ENCODE measurements at places on chromosomes 1 and 21.
A peak's percentile ranks its signal among the peaks of the same experiment; 100 is the strongest.

DNA sequence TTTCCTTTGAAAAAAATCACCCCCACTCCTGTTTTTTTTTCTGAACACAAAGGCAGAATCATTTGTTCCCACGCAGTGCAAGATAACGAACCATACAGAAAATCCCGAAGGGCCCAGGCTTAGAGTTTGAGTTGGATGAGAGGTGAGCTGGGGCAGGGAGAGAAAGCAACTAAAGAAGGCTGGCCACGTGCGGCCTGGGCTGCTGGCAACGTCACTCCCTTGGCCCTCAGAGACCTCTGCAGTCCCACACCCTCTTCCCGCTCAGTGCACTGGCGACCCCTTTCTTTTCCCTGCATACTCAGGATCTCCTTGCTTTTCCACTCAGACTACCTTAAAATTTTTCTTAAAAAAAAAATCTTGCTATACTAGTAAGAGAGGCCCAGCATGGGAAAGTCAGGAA lies 28.2 kb upstream of the CRNN start:
- DNase-seq = no peak

DNA sequence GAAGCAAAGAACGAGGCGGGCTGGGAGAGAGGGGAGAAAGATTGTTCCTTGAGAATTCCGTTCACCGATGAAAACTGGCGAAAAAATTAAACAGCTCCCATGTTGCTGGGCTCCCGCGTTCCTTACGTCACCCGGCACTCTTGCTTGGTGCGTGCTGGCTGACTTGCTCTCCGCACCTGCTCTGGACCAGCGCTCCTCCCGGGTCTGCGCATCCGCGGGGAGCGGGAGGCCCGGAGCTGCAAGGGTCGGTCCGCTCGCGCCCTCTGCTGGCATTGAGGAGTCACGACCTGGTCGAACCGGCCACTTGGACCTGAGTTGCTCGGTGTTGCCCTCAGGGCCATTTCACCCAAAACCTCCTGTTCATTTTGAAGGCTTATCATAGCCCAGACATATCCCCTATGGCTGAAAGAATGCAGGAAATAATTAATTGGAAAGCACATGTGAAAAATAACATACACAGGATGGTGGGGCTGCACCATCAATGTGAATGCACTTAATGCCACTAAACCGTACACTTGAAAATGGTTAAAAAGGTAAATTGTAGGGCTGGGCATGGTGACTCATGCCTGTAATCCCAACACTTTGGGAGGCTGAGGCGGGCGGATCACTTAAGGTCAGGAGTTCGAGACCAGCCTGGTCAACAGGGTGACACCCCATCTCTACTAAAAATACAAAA lies 98.9 kb upstream of the BACE2 start:
- peak; percentile 75 for DNase-seq

DNA sequence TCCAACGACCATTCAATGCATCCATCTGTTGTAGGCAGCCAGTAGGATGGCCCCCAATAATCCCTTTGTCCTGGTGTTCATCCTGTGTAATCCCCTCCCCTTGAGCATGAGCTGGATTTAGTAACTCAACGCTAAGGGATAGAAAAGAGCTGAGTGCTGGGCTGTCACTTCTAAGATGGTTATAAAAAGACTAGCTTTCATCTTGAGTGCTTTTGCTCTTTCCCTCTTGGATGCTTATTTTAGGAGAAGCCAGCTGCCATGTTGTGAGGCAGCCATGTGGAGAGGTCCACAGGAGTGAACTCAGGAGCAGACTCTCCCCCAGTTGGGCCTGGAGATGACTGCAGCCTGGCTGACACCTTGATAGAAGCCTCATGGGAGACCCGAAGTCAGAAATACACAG lies 401.5 kb downstream of the VAV3 start:
- DNase-seq = no peak

- DNase-seq = peak; percentile 29
Measured at GRCh38 chr1:56135864-56136147, 443.6 kb downstream of the PLPP3 start.

- no peak for DNase-seq
Measured at GRCh38 chr21:44313451-44313850, 13.6 kb downstream of the PFKL start.

GRCh38 chr1:44273560-44274350 lies 60.5 kb downstream of the DMAP1 start:
- DNase-seq = no peak

- DNase-seq = no peak
Measured at GRCh38 chr1:147626739-147627138, 43.6 kb downstream of the ACP6 start.

DNA sequence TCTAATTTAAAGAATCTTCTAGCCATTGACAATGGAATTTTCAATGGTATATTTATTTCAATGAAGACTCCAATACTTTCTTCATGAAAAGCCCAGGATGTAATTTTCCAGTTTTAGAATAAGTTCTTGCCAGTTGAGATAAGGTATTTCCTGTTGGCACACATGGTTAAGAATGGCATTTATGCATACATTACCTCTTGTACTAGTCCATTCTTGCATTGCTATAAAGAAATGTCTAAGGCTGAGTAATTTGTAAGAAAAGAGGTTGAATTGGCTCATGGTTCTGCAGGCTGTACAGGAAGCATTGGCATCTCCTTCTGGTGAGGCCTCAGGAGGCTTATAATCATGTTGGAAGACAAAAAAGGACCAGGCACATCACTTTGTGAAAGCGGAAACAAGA lies 1179.6 kb downstream of the AMY1C start:
- no peak for DNase-seq

DNA sequence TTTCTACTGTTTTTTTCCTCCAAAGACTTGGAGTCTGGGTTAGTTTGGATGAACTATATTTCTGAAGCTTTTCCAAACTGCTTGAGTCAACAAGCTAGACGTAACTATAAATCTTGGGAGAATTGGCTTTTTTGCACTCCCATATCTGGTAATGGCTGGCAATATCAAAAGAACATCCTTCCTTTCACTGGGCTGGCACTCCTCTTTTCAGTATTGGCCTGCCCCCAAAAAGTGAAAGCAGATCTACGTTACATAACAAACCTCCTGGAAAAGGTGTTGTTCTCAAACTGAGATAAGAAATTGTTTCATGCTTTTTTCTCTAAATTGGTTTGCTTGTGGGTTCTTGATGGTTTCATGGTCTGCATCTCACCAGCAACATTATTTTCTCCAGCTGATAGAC lies 499.3 kb downstream of the NEGR1 start:
- no peak for DNase-seq

DNA sequence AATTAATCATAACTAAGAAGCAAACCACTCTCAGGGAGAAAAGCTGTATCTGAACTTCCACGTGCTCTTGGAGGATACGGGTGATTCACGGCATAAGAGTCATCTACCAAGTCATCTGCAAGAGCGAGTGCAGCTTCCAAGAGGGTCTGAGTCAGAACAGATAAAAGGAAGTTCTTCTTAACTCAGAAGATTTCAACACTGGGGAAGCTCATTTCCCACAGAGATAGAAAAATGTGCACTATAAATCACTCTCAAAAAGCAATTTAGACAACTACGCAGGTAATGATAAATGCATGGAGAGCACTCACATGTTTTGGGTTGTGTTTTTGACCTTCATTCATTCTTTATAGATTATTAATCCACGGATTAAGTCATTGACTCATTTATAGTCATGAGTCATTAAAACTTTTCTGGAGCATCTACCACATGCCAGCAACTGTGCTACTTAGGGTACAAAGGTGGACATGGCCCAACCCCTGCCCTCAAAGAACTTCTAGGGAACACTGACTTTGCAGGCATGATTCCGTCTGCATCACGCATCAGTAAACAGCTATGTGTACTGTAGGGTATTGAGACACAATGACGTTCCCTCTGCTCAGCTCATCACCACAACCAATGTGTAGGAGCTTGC lies 20.8 kb downstream of the KCNJ15 start:
- no peak for DNase-seq

GRCh38 chr1:93701629-93702028 lies 20.0 kb upstream of the BCAR3 start:
- DNase-seq = peak; percentile 77

- no peak for DNase-seq
Measured at GRCh38 chr1:202073206-202073605, 49.5 kb upstream of the GPR37L1 start.

GRCh38 chr1:233252441-233252840 lies 43.1 kb downstream of the PCNX2 start:
- no peak for DNase-seq

DNA sequence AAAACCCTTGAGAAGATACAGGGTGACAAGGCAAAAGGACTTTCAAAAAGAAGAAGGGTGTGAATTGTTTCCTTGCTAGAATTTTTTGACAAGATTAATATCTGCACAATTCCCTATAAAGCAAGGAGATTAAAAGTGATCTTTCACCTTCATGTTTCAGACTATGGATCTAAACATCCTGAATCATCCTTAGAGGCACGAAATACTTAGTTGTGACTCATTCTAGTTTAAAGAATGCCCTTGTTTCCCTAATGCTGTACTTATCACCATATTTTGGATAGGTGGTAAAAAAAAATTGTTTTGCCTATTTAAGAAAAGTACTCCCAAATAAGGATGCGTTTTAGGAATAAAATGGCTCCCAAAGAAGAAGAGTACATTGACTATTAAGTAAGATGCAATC lies 415.1 kb downstream of the LRRIQ3 start:
- no peak for DNase-seq

DNA sequence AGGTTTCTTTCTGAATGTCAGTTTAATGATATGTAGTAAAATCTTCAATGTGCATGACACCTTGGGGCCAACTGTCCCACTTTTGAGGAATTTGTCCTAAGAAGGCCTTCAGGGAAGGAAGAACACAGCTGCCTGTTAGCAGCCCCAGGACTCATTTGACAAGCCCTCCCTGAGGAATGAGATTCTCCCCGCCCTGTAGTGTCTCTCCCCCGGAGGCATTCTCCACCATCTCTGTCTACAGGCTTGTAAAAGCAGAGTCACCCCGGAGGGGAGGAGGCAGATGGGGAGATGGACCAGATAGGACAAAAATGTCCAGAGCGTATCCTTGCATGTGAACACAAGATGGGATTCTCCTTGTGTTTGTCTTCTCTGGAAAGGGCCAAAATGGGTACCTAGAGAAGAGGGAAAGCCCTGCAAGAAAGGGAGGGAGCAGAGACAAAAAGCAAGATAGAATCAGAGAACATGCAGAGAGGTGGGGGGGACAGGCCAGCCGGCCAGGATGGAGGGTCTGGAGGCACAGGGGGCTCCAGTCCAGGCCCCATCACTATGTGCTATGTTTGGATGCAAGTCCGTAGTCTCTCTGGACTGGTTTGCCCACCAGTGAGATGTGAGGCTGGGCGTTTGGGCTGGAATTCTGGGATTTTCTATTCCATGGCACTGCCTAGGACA lies 12.0 kb upstream of the WNT3A start:
- DNase-seq = no peak

DNA sequence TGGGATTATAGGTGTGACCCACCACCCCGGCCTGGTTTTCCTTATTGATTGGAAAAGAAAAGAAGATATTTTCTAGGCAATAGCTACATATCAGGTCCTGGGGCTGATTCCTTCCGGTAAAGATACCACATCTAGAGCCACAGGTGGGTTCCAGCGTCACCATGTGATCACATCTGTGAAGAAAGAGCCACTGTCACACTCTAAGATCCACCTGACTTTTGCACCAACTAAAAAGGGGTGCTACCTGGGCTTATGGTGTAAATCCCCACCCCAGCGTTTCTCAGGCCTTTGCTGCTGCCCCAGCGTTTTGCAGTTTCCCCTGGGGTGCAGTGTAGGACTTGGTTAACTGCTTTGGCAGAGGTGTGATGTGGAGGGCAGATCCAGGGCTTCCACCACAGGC lies 22.3 kb upstream of the PDE9A start:
- DNase-seq = no peak

GRCh38 chr1:95625224-95625623 lies 391.2 kb downstream of the RWDD3 start:
- DNase-seq = no peak

GRCh38 chr1:117830222-117830621 lies 99.2 kb downstream of the GDAP2 start:
- no peak for DNase-seq

DNA sequence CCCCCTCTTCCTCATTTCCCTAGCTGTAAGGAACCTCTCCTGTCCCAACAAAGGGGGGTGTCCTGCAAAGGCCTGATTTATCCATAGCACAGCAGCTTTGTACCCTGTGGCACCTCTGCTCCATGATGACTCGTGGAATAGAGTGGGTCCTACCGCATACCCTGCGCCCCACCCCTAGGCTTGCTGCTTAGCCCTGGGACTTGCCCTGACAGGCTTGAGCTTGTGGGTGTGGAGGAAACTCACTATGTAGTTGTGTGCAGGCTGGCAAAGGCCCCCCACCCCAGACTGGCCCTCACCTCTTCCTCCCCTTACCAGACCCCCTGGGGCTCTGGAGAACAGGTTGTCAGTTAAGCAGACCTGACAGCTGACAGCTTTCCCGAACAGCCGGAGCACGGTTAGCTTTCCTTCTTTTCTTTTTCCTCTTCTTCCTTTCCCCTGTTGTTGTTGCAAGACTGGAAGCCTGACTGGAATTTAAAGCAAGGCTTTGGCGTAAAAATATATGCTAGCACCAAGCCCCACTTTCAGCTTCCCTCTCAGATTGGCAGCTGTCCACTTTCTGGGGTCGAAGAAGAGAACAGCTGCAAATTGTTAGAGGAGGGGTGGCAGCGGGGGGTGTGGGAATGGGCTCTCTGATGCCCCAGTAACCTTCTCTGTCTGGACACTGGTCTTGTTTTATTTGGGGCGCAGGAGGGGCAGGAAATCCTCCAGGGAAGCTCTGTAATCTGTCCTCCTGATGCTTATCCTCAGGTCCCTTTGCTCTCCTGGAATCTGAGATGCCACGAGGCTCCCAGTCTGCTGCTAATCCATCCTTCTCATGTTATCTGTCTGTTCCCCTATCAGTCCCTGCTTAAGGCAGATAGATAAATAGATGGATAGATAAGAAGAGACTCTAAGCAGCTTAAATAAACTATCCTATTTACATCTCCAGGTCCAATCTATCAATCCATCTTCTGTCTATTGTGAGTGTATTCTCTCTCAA lies 134.6 kb downstream of the BRINP2 start:
- DNase-seq = no peak

GRCh38 chr21:36923270-36923669 lies 43.2 kb downstream of the HLCS start:
- no peak for DNase-seq

GRCh38 chr1:57208741-57209302 lies 215.0 kb downstream of the DAB1 start:
- DNase-seq = no peak

DNA sequence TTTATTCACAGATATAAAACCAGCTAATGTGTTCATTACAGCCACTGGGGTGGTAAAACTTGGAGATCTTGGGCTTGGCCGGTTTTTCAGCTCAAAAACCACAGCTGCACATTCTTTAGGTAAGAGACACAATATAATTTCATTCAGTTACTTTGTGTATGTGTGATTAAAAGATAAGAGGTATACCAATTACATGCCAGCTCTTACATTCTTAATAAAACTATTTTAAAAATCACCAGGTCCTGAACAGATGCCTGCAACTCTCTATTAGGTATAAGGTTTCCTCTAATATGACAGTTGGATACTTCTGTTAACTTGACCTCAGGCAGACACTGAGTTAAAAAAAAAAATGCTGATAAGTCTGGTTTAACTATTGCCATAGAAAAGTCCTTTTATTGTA lies 122.1 kb downstream of the NEK7 start:
- DNase-seq = no peak
